ENCODE measurements at places on chromosomes 1 and 21. TPM values are rescaled to one million over a fixed set of nuclear protein-coding genes. Genes with fewer than 3 reads are reported as not detected.

The FAM110D gene
- not detected for total RNA-seq

The LRRC71 gene
- total RNA-seq: 0.59 TPM

The ADGRL2 gene
- total RNA-seq: 55.4 TPM

The C1orf94 gene
- not detected for total RNA-seq

The HSF2BP gene
- total RNA-seq: 1.8 TPM

The HPCA gene
- total RNA-seq: not detected

The SLC9C2 gene
- not detected for total RNA-seq

The BTG3 gene
- total RNA-seq: 22.4 TPM

The CDCA8 gene
- total RNA-seq: 1.5 TPM

The BTG2 gene
- 14.7 TPM for total RNA-seq

The LDLRAP1 gene
- total RNA-seq: 22.1 TPM

The KCNE2 gene
- total RNA-seq: not detected

The ATP6V1G3 gene
- 0.36 TPM for total RNA-seq

The FCRL2 gene
- not detected for total RNA-seq

The ERMAP gene
- total RNA-seq: 21.7 TPM

The MROH7 gene
- 0.36 TPM for total RNA-seq
